ENCODE measurements at places on chromosomes 6 and 20.

DNA sequence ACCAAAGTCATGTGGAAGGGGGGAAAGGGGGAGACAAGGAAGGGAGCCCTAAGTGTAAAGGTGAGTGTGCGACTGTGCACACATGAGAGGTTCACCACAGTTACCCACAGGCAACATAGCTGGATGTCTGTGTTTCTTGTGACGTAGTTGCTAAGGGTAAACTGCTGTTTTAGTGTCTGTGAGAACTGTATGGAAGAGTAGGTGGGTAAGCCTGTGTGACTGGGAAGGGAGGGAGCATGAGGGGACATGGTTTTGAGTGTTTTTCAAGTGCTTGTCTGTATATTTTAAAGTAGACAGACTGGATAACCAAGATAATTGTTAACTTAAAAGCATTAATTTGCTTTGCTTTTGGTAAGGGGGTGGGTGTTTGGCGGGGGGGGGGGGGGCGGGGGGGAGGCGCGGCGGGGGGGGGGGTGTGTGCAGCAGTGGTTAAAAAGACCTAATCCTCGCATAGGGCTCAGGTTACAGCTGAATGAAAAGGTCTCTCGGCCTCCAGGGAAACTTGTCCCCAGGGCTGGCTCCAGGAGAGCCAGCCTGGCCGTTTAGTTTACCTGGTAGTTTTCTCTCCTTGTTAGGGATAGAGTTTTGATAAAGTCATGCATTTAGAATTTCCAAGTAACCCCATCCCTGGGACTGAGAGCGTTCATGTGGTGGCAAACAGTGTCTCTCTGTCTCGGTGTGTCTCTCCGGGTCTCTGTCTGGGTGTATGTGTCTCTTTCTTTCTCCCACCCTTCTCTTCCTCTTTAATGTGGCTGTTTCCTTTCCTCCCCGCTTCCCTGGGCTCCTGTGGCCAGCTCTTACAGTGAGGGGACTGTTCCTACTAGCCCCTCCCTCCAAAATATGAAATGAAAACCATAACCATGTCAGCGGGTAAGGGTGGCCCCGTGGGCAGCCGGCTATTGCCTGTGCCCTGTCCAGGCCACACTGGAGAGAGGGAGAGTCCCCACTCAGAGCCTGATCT lies 3.4 kb downstream of the SCUBE3 start:
- DNase-seq: no peak

DNA sequence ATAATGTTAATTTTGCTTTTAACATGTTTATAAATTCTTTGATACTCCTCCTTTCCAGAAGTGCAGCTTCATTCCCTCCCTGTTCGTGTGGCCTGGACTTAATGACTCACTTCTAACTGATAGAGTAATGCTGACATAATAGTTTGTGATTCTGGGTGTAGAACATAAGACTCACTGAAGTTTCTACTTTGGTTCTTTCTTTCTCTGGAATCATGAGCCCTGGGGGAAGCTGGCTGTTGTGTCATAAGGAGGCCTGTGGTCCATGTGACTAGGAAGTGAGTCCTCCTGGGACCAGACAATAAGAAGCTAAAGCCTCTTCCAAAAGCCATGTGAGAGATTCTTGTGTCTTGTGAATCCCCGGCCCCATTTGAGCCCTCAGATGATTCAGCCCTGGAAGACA lies 30.5 kb upstream of the HLA-G start:
- DNase-seq: no peak

DNA sequence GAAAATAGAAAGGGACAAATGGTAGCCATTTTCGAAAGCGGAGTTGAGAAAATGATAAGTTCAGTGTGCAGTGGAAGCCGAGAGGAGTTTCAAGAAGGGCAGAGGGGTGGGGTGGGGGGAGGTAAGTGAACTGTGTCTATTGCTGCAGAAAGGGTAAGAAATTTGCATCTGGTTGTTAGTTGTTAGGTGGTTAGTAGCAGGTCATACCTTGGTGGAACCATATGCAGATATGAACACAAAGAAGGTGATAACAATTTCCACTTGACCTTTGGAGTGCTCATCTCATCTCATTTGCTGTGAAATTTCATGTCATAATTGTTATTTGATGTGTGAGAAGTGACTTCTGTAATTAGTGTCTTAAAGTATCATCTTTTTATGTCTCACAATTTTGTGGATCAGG lies 288.2 kb downstream of the QKI start:
- DNase-seq: no peak

GRCh38 chr6:64672131-64672530 lies 1034.9 kb downstream of the EYS start:
- DNase-seq: no peak

Measured in central memory CD4-positive, alpha-beta T cell (primary cell).